ENCODE measurements at places on chromosomes 3 and 15. TPM values are rescaled to one million over a fixed set of nuclear protein-coding genes. Genes with fewer than 3 reads are reported as not detected.

The KLHL6 gene
- total RNA-seq: under 0.01 TPM

The LAMB2 gene
- total RNA-seq: 360 TPM

The PPP1R14D gene
- total RNA-seq: not detected

The INSYN1 gene
- 1.5 TPM for total RNA-seq

The PATL2 gene
- total RNA-seq: 0.56 TPM

The ARHGEF26 gene
- 1.1 TPM for total RNA-seq

The ATP13A5 gene
- not detected for total RNA-seq

The BRPF1 gene
- 19.0 TPM for total RNA-seq

The SLC22A14 gene
- total RNA-seq: 0.28 TPM

The VPS13C gene
- total RNA-seq: 54.3 TPM

The HIGD2B gene
- total RNA-seq: not detected

The FHIT gene
- 1.7 TPM for total RNA-seq

The CHDH gene
- total RNA-seq: under 0.01 TPM

The GOLGA8G gene
- total RNA-seq: not detected

The TGM5 gene
- total RNA-seq: not detected

The CPNE9 gene
- total RNA-seq: not detected

The PLA2G4E gene
- total RNA-seq: not detected

The PTPRG gene
- 18.6 TPM for total RNA-seq

The SMCO1 gene
- 0.28 TPM for total RNA-seq

The EFHB gene
- under 0.01 TPM for total RNA-seq

The CSPG4 gene
- total RNA-seq: 70.7 TPM

The RTP3 gene
- not detected for total RNA-seq

The NANOGP8 gene
- total RNA-seq: not detected

The ADGRG7 gene
- not detected for total RNA-seq

The ACP3 gene
- total RNA-seq: under 0.01 TPM

The SST gene
- total RNA-seq: not detected

The SH2D7 gene
- not detected for total RNA-seq

The SPTSSB gene
- total RNA-seq: under 0.01 TPM

The DZIP1L gene
- 22.0 TPM for total RNA-seq

The IL17RE gene
- 0.56 TPM for total RNA-seq

The ACAP2 gene
- 51.2 TPM for total RNA-seq

The HCN4 gene
- total RNA-seq: not detected

The HOMER2 gene
- total RNA-seq: 44.8 TPM

The ANKUB1 gene
- total RNA-seq: not detected

The PEX11A gene
- total RNA-seq: 2.9 TPM

The SKOR1 gene
- under 0.01 TPM for total RNA-seq

The B3GALNT1 gene
- 28.8 TPM for total RNA-seq

The IGDCC3 gene
- not detected for total RNA-seq

The PLSCR2 gene
- total RNA-seq: not detected

The CFAP100 gene
- not detected for total RNA-seq

The ACAN gene
- 7.0 TPM for total RNA-seq

The HRG gene
- total RNA-seq: not detected

The PDCD10 gene
- 62.3 TPM for total RNA-seq

The TMEM207 gene
- not detected for total RNA-seq

The GABRG3 gene
- total RNA-seq: not detected

The CYP1A2 gene
- not detected for total RNA-seq

The NR2F2 gene
- 15.5 TPM for total RNA-seq

The ANKRD34C gene
- not detected for total RNA-seq

The CLDN1 gene
- 2.0 TPM for total RNA-seq

The SLC15A2 gene
- 0.19 TPM for total RNA-seq

The CORO2B gene
- total RNA-seq: 12.3 TPM

The ACTL6A gene
- total RNA-seq: 95.5 TPM

The GHSR gene
- not detected for total RNA-seq

The MYEF2 gene
- 5.6 TPM for total RNA-seq

Data from regular cardiac myocyte (primary cell).